ENCODE measurements at places on chromosomes 7 and 10.

DNA sequence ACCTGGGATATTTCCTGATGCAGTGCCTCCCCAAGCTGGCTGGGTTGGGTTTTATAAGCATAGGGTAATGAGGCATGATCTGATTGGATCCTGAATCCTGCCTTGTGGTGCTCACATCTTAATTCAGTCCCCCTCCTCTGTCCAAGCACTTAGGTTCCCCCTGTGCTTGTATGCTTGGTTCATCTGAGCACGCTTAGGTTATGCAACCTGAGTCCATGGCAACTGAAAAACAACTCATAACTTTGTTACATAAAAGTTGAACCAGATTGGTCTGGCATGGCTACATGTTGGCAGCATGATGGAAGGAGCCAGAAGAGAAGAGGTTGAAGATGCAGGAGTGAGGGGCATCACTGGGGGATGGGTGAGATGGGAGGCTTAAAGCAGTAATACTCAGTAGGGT is 57.3 kb upstream of the OSBPL3 start:
- no peak for DNase-seq

GRCh38 chr7:159153511-159153910 is 8.8 kb upstream of the VIPR2 start:
- DNase-seq = no peak

DNA sequence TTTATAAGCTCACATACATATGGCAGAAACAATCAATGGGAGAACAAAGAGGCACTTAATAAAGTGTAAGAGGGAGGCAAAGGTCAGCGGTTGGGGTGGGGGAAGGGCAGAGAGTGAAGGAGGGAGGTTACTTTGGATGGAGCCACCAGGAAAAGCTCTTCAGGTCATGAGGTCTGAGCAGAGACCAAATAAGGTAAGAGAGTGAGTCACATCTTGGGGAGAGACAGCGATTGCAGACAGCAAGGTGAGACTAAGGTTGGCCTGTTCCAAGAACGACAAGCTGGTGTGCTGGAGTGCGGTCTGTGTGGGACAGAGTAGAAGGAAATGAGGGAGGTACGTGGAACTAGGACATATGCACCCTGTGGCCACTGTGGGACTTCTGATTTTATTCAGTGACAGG is 74.3 kb upstream of the TOMM7 start:
- DNase-seq = peak; percentile 58

- DNase-seq = no peak
These were observed 1079.6 kb upstream of the C7orf33 start for GRCh38 chr7:147510923-147511322.

GRCh38 chr10:72061491-72061890 is 26.9 kb downstream of the SPOCK2 start:
- DNase-seq = no peak

DNA sequence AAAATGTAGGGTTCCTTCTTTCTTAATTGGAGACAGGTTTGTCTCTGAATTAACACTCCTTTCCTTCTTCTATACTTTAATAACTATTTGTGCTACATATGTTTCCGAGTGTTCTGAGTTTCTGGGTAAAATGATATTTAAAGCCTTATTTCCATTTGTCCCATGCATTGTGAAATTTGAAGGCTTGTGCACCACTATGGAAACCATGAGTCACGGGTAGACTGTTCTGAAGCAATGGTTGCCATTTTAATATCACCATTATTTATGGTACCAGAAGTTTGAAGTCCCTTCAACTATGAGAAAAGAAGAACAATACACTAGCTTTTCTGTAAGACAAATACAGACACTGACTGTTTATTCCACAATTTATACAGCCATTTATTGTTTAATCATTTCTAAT is 44.7 kb upstream of the ZEB1 start:
- no peak for DNase-seq

GRCh38 chr7:26993816-26994810 is 101.7 kb downstream of the HOXA1 start:
- DNase-seq = no peak

DNA sequence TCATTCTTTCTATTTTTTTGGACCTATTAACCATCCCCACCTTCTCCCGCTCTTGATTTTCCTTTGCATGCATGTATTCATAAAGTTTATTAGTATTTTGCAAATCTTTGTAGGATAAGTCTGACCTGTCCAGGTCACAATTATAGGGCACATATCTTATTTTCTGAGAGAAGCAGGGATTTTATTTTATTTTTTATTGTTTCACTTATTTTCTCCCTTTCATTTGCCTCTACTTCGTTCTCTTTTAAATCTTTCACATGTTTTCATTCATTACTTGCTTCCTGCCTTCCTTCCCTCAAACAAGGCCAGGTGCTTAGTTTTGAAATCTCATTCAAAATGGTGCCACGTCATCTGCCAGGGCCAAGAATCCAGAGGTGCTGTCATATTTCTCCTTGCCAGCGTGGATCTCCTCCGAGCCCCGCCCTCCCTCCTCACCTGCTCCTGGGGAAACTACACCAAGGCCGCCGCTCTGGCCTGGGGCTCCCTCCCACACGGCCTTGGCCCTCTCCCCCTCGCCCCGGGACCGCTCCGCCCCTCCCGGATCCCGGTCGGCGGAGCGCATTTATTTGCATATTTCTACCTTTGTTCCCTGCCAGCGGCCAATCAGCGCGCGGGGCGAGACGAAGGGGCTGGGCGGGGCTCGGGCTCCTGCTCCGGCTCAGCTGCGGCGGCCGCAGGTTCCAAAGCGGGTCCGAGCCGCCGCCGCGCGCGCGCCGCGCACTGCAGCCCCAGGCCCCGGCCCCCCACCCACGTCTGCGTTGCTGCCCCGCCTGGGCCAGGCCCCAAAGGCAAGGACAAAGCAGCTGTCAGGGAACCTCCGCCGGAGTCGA is at the start of gene TSPAN13:
Gene TSPAN13 (plus strand): TSS at position 654 of the 830 bp plus-strand sequence. CDS start 213 bp downstream, outside the sequence.
- DNase-seq = peak; percentile 83

GRCh38 chr10:36271627-36272340 is 629.7 kb upstream of the FZD8 start:
- DNase-seq = no peak

GRCh38 chr7:28588602-28589001 is 176.3 kb downstream of the CREB5 start:
- no peak for DNase-seq

Data from activated CD4-positive, alpha-beta T cell treated with anti-CD3 and anti-CD28 coated beads, Interleukin-10, Interleukin-2, amounts not matched to agents 100 ng/mL and 50 ng/mL, durations not matched to agents 16 hours and 8 hours (primary cell).